Naive B cell (primary cell): ENCODE measurements at places on chromosomes 1 and 21. TPM values are rescaled to one million over a fixed set of nuclear protein-coding genes. Genes with fewer than 3 reads are reported as not detected.

GRCh38 chr1:183461350-183461749, 10.9 kb upstream of the SMG7 start:
- DNase-seq = no peak

GRCh38 chr1:92795166-92795565, 10.3 kb upstream of the EVI5 start:
- no peak for DNase-seq

GRCh38 chr1:26787706-26788514, at the start of gene PIGV:
Gene PIGV (plus strand): TSS chr1:26787950. CDS start chr1:26790816, 2,866 bp downstream.
- DNase-seq = peak; percentile 89

GRCh38 chr1:168089979-168090337, 46.8 kb downstream of the GPR161 start:
- no peak for DNase-seq

- no peak for DNase-seq
Measured at GRCh38 chr1:154774175-154774855, 95.8 kb downstream of the KCNN3 start.

- no peak for DNase-seq
Measured at GRCh38 chr21:14686466-14687267, 140.6 kb upstream of the SAMSN1 start.

DNA sequence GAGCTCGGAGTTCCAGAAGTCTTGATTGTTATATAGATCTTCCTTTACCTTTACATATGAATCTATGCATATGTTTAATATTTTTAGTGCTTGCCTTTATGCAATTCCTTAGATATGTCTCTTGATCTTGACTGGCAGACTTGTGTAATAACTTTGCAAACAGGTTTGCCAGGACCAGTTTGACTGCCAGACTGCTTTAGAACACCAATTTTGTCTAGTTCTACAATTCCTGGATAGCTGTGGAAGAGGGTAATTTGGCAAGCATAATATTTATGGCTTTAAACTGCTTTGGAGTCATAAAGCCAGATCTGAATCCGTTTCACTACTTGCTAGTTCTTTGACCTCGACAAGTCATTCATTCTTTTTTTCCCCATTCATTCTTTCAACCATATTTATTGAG, 250.0 kb downstream of the FAF1 start:
- no peak for DNase-seq

DNA sequence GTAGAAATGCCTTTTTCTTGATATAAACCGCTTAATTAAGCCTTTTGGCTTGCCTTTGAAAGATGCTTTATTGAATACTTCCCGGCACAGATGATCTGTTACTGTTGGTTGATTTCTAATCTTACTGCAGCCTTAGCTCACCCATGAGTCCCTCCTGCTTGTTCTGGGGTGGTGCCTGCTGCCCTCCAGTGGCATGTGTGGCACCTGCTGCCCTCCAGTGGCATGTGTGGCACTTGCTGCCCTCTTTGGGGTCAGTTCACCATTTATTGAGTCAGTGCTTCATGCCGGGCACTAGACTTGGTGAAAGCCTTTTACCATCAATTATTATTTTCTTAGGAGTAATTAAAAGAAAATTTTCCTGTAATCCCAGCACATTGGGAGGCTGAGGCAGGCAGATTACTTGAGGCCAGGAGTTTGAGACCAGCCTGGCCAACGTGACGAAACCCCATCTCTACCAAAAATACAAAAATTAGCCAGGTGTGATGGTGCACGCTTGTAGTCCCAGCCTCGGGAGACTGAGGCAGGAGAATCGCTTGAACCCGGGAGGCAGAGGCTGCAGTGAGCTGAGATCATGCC, 54.3 kb downstream of the ADARB1 start:
- peak; percentile 81 for DNase-seq

DNA sequence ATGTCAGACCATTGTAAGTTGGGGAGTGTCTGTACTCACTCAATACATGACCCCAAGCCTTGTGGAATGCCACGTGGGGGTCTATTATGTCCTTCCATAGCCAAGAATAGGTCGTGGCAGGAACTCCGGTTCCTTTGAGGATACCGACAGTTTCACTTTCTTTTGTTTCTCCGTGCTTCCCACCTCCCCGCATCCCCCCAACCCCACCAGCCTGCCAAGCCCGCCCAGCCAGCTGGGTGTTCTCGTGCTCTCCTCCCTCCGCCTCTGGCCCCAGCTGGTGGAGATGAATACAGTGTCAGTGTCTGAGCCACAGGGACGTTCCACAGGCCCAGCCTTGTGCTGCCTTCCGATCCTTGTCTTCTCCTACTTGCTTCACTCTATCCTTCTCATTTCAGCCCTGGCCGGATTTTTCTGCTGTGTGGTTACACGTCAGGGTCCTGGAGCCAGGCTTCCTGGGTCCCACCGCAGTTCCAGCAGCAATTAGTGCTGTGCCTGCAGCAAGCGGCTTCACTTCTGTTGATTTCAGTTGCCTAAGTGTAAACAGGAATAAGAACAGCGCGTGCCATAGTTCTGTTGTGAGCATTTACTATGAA, 4.1 kb upstream of the AGTRAP start:
- DNase-seq = no peak

KNCN gene
- not detected for polyA plus RNA-seq

SERPINC1 gene
- not detected for polyA plus RNA-seq

OR2L2 gene
- 0.48 TPM for polyA plus RNA-seq

ALG14 gene
- 2.8 TPM for polyA plus RNA-seq
